Germinal center (tissue), 1 donor: ENCODE measurements at places on chromosomes 7 and 10.

DNA sequence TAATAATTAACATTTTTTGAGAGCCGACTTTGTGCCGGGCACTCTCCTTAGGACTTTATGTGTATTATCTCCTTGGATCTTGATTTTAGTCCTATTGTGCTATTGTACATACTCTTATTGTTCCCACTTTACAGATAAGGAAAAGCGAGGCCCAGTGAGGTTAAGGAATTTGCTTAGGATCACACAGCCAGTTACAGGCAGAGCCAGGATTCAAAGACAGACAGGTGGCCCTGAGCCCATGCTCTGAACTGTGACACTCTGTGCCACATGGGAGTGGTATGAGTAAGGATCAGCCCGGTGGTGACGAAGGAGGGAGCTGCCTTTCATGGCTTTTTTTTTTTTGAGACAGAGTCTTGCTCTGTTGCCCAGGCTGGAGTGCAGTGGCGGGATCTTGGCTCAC lies 15.8 kb upstream of the GNA12 start:
- no peak for DNase-seq

- DNase-seq, result no peak
Observed at GRCh38 chr7:42046483-42046882, 190.5 kb downstream of the GLI3 start.

- no peak for DNase-seq
Observed at GRCh38 chr7:124196519-124196918, 163.7 kb upstream of the TMEM229A start.

- no peak for DNase-seq
Observed at GRCh38 chr7:114648680-114649079, 234.1 kb downstream of the FOXP2 start.

DNA sequence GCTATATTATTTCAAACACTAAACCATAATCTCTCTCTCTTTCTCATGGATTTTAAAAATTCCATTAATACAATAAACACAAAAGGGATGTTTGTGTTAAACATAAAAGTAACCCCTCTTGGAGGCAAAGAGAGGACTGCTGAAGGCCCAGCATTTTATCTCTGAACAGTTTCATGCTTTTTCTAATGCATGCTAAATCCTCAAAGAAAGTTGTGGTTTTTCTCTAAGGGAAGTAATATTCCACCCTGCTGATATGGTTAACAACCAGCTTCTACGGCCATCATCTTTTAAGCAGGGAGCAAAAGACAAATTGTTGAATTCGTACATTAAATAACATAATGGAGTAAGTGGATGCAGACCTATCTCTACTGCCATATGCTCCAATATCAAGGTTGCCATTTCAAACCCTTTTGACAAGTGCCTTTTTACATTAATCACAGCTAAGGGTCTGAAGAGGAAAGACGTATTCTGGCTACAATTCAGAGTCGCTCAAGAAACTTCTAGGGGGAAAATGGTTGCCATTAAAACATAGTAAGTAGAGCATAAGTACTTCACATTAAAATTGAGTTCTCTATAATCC lies 103.1 kb downstream of the SLC25A13 start:
- DNase-seq, result no peak

- no peak for DNase-seq
Observed at GRCh38 chr10:30411263-30411662, 22.7 kb upstream of the MAP3K8 start.

- no peak for DNase-seq
Observed at GRCh38 chr7:139646566-139646965, 123.1 kb downstream of the CLEC2L start.

DNA sequence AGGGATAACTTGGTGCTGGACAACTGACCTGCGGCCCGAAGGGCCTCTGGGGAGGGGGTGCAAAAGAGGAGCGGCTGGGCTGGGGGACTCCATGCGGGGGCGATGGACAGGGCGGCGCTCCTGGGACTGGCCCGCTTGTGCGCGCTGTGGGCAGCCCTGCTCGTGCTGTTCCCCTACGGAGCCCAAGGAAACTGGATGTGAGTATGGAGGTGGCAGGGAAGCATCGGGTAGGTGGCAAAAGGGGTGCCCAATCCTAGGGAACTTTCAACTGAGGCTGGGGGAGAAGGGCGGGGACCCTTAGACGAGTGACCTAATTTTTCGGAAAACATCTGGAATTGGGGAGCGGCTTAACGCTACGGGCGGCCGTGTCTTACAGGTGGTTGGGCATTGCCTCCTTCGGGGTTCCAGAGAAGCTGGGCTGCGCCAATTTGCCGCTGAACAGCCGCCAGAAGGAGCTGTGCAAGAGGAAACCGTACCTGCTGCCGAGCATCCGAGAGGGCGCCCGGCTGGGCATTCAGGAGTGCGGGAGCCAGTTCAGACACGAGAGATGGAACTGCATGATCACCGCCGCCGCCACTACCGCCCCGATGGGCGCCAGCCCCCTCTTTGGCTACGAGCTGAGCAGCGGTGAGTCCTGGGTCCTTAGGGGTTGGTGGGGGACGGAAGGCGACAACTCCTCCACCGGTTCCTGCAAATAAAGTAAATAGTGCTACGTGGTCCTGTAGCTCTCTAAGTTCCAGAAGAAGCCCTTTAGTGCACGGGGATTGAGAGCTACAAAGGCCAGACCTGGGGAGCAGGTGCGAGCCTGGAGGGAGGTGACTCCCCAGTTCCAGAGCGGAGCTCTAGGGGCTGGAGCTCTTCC lies 622 bp downstream of the WNT16 start:
- DNase-seq, result peak; percentile 24

DNA sequence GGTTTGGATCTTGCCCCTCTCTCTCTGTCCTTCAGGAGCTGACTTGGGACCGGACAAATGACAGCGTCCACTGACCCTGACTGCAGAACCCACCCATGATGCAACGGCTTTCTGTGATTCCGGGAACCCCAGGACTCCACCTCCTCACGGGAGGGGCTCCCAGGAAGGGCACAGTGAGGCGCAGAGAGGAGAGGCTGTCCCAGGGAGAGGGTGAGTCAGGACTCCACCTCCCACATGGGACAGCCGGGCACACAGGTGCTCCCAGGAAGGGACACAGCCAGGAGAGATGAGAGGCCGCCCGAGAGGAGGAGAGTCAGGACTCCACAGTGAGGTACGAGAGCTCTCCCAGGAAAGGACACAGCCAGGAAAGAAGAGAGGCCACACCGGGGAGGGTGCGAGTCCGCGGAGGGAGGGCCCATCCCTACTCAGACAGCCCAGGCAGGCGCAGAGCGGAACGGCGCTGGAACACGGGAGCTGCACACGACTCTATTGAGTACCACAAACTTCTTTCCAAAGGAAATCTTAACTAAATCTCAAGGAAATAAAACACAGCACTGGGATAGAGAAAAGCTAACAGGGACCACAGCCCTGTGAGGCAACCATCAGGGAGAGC lies 162.5 kb downstream of the MAD1L1 start:
- no peak for DNase-seq

DNA sequence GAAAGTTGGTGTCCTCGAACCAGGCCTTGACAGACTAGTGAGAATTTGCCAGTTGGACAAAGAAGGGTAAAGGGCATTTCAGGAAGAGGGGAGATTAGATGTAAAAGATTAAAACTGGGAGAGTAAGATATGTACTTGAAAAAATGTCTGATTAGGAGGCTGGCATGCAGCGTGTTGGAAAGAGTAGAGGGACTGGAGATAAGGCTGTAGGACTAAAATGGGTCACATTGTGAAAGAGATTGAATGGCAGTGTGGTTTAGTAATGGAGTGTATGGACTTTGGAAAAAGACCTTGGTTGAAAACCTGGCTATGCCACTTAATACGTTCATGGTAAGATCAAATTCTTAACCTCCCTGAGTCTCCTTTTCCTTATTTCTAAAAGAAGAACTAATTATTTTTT lies 14.1 kb downstream of the CREM start:
- DNase-seq, result no peak

DNA sequence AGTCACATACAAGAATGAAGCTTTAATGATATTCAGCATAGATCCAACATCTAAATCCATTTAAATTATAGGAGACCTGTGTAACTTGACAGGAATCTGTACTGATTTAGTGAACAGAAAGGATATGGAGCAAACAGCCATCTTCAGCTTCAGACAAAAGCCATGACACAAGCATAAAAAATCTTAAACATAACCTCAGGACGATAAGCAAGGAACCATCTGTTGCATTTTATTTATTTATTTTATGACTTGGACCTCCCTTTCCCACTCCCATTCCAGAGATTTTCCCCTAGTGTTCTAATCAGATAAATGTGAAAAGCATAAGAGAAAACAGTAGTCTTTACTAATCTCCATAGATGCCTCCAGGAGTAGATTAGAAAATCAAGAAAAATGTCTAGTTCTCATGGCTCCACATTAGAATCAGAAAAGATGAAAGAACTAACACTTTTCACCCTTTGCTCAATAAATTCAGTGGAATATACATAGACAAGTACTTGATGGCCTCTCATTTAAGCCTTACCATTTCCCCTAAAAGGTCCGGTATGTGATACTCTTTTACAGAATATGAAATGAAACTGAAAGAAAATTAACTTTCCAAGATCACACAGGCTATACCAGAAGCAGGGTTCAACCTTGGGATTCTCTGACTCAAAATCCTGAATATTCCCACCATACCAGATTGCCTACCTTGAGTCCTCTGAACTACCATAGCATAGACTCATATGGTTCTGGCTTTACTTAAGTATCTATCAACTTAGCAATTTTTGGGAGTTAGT lies 15.2 kb downstream of the CACNA2D1 start:
- no peak for DNase-seq

- no peak for DNase-seq
Observed at GRCh38 chr7:29879609-29880008, 73.3 kb downstream of the WIPF3 start.

DNA sequence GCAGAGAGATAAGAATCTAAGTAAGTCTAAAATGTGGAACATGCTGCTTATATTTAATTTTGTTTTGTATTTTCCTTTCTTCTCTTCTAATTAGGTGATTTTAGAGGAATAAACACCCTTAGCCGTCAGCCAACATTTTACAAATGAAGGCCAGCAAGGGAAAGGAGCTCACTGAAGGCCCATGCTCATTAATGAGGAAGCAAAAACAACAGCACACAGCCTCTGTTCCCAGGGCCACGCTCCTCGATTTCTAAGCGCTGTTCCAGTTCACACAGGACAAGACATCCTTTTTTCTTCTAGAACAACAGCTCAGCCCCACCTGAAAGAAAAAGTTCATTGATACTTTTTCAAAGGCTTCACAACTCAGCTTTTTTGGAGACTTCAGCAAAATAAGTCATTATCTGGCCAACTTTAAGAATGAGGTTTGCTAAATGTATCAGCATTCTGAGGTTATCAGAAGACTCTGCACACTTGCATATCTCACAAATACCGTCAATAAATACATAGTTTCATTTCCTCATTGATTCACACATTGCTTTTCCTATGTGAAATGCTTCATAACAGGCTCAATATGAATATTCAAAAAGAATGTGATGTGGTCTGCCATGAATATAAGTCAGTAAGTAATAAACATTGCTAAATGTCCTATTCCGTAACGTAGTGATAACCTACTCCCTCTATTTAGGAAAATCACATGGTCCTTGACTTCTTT lies 34.8 kb upstream of the SFMBT2 start:
- DNase-seq, result peak; percentile 42

DNA sequence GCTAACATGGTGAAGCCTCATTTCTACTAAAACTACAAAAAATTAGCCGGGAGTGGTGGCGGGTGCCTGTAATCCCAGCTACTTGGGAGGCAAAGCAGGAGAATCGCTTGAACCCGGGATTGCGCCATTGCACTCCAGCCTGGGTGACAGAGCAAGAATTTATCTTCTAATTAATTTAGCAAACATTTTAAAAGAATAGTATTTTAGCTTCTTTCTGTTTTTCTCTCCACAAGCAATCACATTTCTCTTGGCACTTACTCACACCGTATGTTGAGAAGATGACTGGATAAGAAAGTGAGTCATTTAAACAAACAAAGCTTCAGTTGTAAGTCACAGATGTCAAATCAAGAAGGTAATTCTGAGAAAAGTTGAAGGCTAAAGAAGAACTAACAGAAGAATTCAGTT lies 264.0 kb downstream of the ARL4A start:
- no peak for DNase-seq

GRCh38 chr10:87816163-87816897 lies 1.7 kb downstream of the ATAD1 start:
- DNase-seq, result no peak

- DNase-seq, result no peak
Observed at GRCh38 chr10:48844616-48845015, 95.0 kb downstream of the LRRC18 start.

GRCh38 chr7:33221390-33221789 lies 92.0 kb downstream of the BBS9 start:
- no peak for DNase-seq

DNA sequence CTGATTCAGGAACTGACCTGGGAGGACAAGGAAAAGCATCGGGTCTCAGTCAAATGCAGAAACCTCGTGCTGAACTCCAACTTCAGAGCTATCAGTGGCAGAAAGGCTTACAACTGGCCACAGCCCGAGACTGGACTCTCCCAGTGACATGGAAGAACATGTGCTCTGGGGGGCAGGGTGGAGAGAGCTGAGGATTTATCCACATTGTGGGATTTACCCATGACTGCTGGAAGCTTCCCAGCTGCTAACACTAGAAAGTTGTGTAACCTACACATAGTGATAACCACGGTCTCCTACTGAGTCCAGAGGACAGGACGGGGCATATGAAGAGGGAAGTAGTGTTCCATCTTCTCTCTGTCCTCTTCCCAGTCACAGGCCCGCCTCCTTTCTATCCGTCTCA lies 103.4 kb downstream of the ITIH5 start:
- DNase-seq, result no peak

- no peak for DNase-seq
Observed at GRCh38 chr7:84701524-84702306, 485.1 kb downstream of the SEMA3D start.

DNA sequence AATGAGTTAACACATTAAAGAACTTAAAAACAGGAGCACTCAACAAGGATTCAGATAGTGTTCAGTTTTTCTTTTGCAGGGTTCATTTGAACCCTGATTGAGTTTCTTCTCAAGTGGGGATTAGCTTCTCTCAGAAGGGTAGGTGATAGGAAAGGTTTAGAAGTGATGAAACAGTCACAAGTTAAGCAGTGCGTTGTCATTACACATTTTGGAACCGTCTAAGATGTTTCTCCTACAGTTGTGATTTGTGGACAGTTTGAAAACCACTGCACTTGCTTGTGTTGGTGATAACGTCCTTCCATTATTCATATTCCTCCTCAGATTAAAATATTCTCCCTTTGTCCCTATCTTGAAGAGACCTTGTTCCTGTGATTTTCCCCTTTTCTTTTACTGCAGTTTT lies 2.7 kb downstream of the STMP1 start:
- no peak for DNase-seq

GRCh38 chr7:148669927-148670326 lies 28.8 kb upstream of the CUL1 start:
- no peak for DNase-seq

GRCh38 chr10:85557706-85558105 lies 808.9 kb downstream of the GRID1 start:
- DNase-seq, result no peak

- DNase-seq, result no peak
Observed at GRCh38 chr7:36887969-36888368, 163.7 kb upstream of the AOAH start.
